Neural progenitor cell (in vitro differentiated cells): ENCODE measurements at places on chromosomes 13 and 19.
A peak's percentile ranks its signal among the peaks of the same experiment; 100 is the strongest.

DNA sequence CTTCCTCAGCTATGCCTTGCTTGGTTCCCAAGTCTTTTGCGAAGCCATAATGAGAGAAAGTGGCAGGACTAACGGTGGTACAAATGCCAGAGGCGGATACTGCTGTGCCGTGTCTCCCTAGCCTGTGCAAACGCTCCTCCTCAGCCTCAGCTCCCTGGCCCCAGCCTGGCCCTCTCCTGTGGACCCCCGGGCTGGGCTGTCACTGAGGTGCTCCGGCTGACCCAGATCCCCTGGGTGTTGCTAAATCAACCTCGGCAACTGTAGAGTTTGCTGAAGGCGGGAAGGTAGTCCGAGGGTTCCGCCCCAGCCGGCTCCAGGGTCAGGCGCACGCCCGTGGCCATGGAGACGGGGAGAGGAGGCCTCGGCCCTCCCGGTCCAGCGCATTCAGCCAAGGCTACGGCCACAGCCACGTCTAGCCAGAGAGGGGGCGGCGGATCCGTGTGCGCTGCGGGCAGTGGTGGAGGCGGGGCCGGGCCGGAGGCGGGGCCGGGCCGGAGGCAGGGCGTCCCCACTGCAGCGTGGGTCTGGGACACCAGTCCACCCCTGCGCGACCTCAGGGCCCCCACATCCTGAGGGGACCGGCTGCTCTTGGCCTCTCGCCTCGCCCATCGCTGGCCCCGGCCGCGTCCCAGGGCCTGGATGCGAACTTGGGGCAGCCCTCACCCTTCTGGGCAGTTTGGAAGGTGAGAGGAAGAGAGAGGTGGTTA, 16.4 kb upstream of the ZNF492 start:
- no peak for DNase-seq

DNA sequence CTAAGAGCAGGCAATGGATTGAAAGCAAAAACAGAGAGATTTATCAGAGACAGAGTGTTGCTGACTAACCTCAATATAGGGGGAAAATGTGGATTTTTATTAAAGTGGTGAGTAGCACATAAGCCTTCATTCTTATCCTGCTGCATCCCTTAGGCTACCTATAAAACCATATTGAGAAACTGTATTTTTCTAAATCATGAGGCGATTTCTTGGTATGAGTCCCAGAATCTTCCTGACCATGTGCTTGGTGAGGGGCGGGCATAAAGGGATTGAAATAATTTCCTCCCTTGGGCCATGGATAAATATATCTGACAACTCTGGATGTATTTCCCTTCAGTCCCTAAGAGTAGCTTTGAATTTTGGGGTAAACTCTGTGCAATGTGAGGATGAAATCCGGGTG, 72.8 kb downstream of the EFNB2 start:
- DNase-seq, result no peak

GRCh38 chr13:64529874-64530485, 2700.2 kb downstream of the PCDH9 start:
- peak; percentile 20 for DNase-seq

GRCh38 chr13:113857531-113858195, 6.2 kb downstream of the GAS6 start:
- DNase-seq, result peak; percentile 59

DNA sequence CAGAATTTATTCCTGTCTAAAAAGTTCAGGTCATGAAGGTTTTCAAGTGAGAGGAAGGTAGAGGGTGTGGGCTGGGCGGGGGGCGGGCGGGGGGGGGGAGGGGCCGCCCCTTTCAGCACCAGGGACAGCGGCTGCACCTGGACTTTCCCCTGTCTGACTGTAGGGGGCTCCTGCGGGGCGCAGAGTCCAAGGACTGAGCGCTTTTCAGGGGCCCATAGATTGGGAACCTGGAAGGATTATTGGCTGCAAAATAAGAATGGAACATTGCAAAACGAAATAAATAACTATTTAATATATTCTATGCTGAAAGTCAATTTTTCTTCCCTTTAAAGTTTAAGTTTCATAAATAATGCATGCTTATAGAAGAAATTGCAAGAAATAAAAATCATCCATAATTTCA, 8.9 kb upstream of the CYP4F3 start:
- peak; percentile 6 for DNase-seq

DNA sequence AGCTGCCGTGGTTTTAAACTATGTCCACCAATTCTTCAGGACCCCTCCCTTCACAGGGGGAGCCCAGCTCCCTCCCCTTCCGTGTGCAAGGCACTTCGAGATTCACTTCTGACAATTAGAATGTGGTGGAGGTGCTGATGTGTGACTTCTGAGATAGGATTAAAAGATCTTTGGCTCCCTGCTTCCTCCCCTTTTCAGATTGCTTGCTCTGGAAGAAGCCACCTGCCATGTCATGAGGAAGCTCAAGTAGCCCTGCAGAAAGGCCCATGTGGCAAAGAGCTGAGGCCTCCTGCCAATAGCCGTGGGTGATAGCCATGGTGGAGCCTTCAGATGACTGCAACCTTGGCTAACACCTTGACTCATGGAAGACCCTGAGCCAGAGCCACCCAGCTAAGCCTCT, 204.9 kb downstream of the COL4A1 start:
- DNase-seq, result no peak

DNA sequence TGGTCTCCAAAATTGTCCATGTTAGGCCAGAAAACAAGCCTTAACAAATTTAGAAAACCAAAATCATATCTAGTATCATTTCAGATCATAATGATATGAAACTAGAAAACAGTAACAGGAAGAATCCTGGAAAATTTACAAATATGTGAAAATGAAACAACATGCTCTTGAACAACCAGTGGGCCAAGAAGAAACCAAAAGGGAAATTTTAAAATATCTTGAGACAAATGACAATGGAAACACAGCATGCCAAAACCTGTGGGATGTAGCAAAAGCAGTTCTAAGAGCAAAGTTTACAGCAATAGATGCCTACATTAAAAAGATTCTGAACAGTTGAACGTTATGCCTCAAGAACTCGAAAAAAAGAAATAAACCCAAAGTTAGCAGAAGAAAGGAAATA, 32.6 kb downstream of the VWA8 start:
- DNase-seq, result no peak

GRCh38 chr13:58087566-58087965, 456.0 kb downstream of the PCDH17 start:
- DNase-seq, result no peak

DNA sequence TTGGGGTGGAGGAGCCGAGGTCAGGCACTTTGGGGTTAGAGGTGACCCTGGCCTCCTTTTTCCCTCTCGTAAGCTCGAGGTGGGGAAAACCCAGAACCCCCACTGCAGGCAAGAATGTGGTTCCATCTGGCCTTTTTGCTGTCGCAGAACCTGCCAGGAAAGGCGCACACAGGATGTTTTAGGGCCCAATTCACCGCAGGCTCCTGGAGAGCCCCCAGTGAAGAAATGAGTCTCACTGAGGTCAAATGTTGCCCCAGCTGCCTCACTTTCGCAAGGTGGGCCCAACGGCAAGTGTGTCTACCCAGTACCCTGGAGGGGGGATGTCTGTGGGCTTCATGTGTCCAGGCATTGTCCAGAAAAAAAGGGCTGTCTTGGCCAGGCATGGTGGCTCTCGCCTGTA, 61.8 kb downstream of the PEX11G start:
- no peak for DNase-seq

DNA sequence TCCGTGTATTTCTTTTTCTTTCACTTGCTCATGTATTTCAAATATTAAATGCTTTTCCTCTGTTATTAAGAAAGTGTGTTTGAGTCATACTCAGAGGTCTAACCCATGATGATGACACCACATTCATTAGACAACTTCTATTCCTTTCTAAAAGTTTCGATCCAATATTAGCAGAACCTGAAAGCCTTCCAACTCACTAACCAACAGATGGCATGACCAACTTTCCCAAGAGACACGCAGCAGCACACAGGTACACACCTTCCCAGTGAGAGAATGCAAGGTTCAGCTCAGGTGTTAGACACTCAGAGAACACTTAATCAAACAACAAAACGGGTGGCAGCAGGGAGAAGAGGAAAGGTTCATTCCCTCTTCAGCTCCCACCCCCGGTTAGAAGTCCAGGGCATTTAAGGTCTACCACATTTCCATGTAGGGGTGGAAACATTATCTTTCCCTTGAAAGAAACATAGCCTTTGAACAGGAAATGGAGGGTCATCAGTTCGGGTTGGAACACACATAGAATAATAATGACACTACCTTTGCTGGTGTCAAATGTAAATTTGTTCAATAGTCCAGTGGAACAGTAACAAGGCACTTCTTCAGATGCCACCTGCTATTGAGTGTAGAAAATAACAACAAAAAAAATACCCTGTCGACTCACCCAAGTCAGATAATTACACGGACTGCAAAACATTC, 404.2 kb downstream of the COG6 start:
- DNase-seq, result no peak

GRCh38 chr19:2478278-2478755, 2.4 kb downstream of the GADD45B start:
- DNase-seq, result peak; percentile 76

- DNase-seq, result no peak
Measured at GRCh38 chr19:6983448-6983847, 37.8 kb downstream of the MBD3L2B start.

DNA sequence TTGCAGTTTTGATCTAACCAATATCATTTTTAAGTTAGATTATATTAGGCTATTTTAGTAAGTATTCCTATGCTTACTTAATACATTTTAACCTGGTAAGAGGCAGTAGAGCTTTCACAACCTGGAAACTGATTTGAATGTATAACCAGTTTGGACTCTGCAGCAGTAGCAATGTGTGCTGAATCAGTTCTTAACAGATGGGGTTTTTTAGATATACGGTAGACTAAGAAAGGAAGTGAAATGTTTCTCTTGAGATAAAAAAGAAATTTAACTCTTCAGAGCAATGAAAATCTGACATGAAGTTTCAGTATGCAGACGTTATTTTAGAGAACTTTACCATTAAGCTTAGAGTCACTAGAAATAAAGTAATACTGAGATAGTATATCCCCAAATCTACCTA, 2.7 kb downstream of the NBEA start:
- no peak for DNase-seq

- no peak for DNase-seq
Measured at GRCh38 chr19:18089726-18090125, 3.0 kb upstream of the IL12RB1 start.

DNA sequence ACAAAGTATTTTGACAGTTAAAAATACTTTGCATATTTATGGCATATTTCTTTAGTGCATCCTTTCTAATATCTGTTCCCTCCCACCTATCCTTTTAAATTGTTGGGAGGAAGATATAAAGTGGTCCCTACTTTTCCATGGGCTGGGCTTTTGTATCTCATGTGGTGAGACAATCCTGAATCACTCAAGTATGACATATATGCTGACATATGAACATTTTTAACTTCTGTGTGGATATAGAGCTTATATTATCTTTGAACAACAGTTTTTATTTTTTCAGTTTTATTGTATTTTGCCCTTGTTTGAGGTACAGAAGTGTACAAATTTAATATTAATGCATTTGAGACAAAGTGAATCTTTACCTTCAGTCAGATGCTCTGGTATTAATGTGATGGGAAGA, 3.4 kb downstream of the ZMYM2 start:
- no peak for DNase-seq

GRCh38 chr19:2733930-2734588, 5.8 kb downstream of the SLC39A3 start:
- no peak for DNase-seq

DNA sequence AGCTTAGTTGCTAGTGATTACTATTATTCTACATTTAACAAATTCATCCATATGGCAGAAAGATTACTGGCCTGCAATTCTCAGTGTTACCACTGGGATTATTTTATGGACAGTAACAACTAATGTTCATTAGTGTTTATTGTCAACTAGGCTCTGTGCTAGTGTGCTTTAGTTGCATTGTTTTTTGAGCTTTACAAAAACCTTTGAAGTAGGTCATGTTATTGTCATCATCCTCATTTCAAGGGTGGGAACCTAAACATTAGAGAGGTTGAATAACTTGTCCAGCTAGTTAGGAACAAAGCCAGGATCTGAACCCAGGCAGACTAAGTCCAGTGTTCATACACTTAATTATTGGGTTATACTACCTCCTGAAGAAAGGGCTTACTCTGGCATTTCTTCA, 27.8 kb upstream of the TDRD3 start:
- no peak for DNase-seq

GRCh38 chr13:36736119-36736726, 62.4 kb downstream of the SERTM1 start:
- peak; percentile 74 for DNase-seq

DNA sequence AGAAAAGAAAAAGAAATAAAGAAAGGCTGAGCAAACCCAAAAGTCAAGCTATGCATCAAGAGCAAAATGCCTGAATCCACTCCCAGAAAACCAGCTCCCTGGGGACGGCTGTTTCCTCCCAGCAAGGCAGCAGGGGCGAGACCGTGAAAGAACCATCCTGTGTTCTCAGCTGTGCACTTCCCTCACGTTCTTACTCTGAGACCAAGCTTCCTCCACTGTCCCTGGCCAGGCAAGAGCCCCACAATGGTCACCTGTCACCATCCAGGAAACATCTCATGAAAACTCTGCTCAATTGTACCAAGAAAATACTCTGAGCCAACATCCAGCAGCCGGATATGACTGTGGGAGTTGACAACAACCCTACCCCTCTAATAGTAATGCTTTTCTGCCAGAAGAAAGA, 22.9 kb downstream of the RAB20 start:
- no peak for DNase-seq

DNA sequence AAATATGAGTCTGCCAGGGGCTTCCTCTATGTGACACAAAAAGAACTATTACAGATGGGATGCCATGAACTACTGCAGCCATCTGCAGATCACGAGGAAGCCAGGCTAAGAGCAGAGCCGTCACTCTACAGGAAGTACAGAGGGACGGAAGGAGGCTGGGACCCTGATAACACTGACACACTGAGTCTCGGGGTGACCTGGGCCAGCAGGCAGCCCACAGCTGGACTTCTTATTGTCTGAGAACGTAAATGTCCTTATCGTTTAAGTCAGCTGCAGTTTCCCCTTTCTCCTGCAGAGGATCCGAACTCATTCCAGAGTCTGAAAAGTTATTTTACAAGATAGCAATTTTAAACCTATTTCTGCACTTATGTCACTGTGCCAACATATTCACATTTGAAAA, 20.7 kb downstream of the PARP4 start:
- no peak for DNase-seq

- no peak for DNase-seq
Measured at GRCh38 chr13:113502686-113503085, 12.2 kb upstream of the DCUN1D2 start.
